ENCODE measurements at places on chromosomes 1 and 21.

- DNase-seq = no peak
These were observed 15.2 kb downstream of the TARBP1 start for GRCh38 chr1:234463749-234464148.

DNA sequence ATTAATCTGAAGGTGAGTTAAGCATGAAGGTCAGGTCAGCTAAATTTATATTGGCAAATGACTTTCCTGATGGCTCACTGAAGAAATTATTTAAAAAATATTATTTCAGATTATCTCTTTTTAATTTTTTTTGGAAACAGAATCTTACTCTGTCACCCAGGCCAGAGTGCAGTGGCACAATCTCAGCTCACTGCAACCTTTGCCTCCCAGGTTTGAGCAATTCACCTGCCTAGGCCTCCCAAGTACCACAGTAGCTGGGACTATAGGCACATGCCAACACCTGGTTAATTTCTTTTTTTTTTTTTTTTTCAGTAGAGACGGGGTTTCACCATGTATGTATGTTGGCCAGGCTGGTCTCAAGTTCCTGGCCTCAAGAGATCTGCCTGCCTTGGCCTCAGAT, 976.7 kb downstream of the TTLL7 start:
- DNase-seq = no peak

DNA sequence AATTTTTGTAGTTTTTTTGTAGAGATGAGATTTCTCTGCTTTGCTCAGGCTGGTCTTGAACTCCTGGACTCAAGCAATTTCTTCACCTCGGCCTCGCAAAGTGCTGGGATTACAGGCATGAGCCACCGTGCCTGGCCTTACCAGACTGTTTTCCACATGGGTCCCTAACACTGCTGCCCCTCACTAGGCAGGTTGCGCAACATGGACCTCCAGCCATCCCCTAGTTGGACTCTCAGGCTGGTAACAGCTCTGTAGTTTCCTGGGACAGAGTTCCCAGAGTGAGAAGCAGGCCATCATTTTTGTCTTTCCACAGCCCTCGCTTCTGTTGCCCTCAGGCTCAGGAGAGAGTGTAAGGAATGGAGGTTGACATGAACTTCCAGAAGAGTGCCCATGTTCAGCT, 156.1 kb downstream of the CTH start:
- DNase-seq = no peak

DNA sequence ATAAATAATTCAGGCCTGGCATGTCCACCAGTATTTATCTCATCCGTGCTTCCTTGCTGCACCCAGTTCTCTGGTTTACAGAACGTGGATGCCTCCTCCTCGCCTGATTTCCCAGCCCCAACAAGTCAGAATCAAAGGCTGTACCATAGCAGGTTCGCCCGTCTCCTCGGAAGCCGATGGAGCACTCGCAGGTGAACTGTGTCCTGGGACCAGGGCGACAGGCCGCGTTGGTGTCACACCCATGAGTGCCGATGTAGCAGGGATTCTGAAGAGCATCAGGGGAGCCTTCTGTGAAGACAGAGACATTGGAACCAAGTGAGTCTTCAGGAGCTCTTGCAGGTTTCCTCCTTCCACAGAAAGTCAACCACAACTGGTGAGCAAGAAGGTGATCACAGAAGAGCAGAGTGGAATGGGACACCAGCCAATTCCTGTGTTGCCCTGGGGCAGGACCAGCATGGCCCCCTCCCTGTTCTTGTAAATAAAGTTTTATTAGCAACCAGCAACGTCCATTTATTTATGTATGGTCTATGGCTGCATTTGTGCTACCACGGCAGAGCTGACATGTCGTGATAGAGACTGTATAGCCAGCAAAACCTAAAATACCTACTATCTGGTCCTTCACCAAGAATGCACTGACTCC, 40.8 kb downstream of the NID1 start:
- no peak for DNase-seq

Measured in COR-L47 (cell line).